HCT116 (cell line): ENCODE measurements at places on chromosomes 4 and X. TPM values are rescaled to one million over a fixed set of nuclear protein-coding genes. Genes with fewer than 3 reads are reported as not detected.

Gene FAT4
- 0.71 TPM for total RNA-seq

GRCh38 chrX:2536141-2536540, 35.4 kb upstream of the DHRSX start:
- H3K4me3 ChIP-seq, result no peak overlapping the region
- H3K27me3 ChIP-seq, result no peaks in the 10 kb centered on the region
- no peak overlapping the region for H3K27ac ChIP-seq
- H3K4me1 ChIP-seq, result no peaks in the 10 kb centered on the region; the same call in 1 of the 2 replicates
- no peaks in the 10 kb centered on the region for H3K36me3 ChIP-seq

DNA sequence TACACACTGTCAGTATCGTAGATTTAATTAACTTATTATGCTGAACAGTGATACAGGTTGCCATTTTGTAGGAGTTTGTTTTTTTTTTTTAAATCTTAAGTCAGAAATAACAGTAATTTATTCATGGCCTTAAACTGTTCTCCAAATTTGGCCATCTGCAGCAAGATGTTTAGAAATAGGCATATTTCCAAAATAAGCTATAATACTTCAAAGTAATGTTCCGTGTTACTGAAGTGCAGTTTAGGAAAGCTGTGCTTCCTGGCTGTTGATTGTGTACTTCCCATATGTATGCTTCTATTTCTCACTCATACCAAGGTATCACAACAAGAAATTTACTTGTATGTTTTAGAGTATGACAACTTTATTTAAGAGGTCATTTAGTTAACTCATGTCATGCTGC, 28.9 kb downstream of the CPEB2 start:
- H3K27me3 ChIP-seq, result no peaks in the 10 kb centered on the region
- no peak overlapping the region for H3K4me3 ChIP-seq
- DNase-seq, result no peak
- H3K27ac ChIP-seq, result no peak overlapping the region
- no peaks in the 10 kb centered on the region for H3K36me3 ChIP-seq

DNA sequence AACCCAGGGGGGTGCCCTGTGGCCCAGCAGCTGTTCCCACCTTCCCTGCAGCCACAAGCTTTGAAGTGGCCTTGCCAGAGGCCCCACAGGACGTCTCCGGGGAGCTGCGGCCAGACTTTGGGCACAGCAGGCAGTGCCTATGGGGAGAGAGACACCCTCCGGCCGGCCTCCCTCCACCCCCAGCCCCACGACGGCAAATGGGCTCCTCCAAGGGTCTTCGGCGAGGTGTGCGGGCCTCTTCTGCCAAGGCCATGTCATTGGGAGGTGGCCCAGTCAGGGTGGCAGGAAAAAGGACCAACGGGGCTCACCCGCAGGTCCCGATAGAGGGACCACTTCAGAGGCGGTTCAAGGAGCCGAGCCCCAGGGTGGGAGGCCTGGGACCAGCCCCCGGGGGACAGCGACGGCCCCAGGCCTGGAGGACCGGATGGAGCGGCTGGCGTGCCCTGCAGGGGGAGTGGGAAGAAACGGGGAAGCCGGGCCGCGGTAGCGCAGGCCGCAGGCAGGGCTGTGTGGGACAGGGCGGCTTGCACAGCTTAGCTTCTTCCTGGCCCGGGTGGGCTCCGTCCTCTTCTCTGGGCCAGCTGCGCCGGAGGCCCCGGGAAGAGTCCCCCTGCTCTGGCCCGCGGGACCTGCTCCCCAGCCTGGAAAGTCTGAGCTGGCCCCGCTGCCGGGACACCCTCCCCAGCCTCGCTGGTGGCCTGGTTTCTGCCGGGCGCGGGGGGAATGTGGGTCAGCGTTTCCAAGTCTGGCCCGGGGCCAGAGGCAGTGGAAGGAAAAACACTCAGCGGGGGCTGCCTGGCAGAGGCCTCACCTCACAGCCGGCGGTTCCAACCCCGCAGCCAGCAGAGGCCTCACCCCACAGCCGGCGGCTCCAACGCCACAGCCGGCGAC, 21.9 kb upstream of the SPON2 start:
- H3K36me3 ChIP-seq, result no peaks in the 10 kb centered on the region
- no peak overlapping the region for H3K4me3 ChIP-seq
- no peaks in the 10 kb centered on the region for H3K27me3 ChIP-seq
- no peak overlapping the region for H3K27ac ChIP-seq

DNA sequence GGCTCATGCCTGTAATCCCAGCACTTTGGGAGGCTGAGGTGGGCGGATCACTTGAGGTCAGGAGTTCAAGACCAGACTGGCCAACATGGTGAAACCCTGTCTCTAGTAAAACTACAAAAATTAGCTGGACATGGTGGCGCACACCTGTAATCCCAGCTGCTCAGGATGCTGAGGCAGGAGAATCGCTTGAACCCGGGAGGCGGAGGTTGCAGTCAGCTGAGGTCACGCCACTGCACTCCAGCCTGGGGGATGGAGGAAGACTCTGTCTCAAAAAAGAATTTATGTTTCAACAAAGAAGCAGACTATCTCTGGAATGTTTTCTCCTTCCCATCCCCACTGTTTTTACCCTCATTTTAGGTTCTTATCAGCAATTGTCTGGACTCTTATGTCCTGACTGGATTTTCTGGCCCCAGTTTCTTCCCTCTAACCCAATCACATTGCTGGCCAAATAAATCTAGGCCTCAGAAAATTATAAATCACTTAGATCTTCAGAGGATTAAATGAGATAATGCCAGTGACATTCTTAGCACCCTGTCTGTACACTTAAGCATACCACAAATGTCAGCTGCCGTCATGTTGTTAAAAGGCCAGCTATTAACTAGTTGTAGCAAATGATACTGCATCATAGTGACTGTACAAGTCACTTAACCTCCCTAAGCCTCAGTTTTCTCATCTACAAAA, 44.9 kb upstream of the PRSS48 start:
- H3K27ac ChIP-seq, result no peak overlapping the region
- no peak overlapping the region for H3K4me3 ChIP-seq
- peaks cover 10% of the 10 kb centered on the region for H3K4me1 ChIP-seq
- H3K36me3 ChIP-seq, result no peaks in the 10 kb centered on the region
- H3K27me3 ChIP-seq, result no peaks in the 10 kb centered on the region
- DNase-seq, result no peak

- no peaks in the 10 kb centered on the region for H3K36me3 ChIP-seq
- H3K27ac ChIP-seq, result no peak overlapping the region
- DNase-seq, result no peak
- no peak overlapping the region for H3K4me3 ChIP-seq
Observed at GRCh38 chrX:113892401-113892800, 691.5 kb upstream of the HTR2C start.

- no peak for DNase-seq
- H3K4me1 ChIP-seq, result peaks cover 4% of the 10 kb centered on the region
- no peak overlapping the region for H3K27ac ChIP-seq
Observed at GRCh38 chr4:169307576-169307975, 36.8 kb upstream of the SH3RF1 start.

DNA sequence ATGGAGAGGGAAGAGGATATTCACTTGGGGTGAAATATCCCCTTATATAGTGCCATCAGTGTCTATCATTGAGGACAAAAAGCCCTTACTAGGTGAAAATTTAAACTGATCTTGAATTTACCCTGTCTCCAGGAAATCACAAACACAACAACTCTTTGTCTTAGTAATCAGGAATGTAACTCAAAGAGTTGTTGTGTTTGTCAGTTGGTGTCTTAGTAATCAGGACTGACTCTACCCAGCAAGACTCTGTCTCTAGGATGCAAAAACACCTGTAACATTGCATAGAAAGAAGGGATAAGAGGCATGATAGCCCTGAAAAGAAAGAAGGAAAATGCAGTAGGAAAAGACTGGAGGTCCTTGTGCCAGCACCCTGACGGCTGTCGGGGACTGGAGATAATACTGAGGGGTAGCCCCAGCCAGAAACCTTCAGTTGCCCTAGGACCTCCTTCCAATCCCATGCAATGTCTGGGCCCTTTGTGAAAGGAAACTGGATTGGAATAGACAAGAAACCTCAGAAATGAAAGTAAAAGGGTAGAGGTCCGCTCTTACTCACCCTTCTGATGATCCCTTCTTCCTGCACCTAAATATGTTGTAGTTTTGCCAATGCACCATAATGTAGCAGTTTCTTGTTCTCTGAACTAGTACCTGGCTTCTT, 45.3 kb downstream of the HMGB2 start:
- no peaks in the 10 kb centered on the region for H3K4me1 ChIP-seq
- no peaks in the 10 kb centered on the region for H3K36me3 ChIP-seq
- no peak for DNase-seq
- H3K27ac ChIP-seq, result no peak overlapping the region

Gene CT45A2
- not detected for total RNA-seq

GRCh38 chr4:167452922-167453430, 218.7 kb upstream of the SPOCK3 start:
- no peaks in the 10 kb centered on the region for H3K27me3 ChIP-seq
- no peak overlapping the region for H3K27ac ChIP-seq
- no peaks in the 10 kb centered on the region for H3K4me1 ChIP-seq

Gene MOSPD2
- total RNA-seq, result 8.9 TPM

DNA sequence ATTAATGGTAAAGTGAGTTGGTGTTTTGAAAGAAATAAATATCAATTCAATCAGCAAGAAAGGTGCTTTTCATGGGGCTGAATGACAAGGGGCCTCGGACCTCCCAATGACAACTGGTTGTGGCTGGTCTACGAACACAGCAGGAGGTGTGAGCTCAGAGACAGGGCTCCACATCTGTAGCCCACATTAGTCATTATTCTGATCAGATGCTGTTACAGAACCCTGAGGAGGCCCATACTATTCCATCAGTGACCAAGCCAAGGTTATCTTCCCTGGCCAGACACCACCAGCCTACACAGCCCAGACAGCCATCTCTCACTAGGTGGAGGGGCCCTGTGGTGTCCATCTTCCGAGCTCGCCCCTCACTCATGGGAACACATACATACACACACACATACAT, 168.8 kb downstream of the SH3KBP1 start:
- no peak for DNase-seq
- no peaks in the 10 kb centered on the region for H3K36me3 ChIP-seq
- no peaks in the 10 kb centered on the region for H3K27me3 ChIP-seq
- no peaks in the 10 kb centered on the region for H3K4me1 ChIP-seq
- no peak overlapping the region for H3K4me3 ChIP-seq

Gene RAP2C
- total RNA-seq, result 19.9 TPM

DNA sequence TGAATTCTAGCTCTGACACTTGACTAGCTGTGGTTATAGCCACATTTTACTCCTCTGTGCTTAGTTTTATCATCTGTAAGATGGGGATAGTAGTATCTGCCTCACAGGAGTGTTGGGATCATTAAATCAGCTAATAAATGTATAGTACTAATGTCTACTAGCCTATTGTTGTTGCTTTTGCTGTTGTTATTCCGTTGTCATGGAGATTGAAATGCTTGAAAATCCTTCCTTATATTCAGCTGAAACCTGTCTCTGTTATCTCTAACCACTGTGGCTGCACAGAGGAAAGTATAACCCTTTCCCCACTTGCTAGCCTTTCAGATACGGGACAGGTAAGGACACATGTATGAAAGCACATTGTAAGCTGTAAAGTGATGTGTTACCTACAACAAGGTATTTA, 33.9 kb downstream of the CLCN5 start:
- no peak for DNase-seq
- no peak overlapping the region for H3K4me3 ChIP-seq
- no peaks in the 10 kb centered on the region for H3K36me3 ChIP-seq
- no peaks in the 10 kb centered on the region for H3K4me1 ChIP-seq

DNA sequence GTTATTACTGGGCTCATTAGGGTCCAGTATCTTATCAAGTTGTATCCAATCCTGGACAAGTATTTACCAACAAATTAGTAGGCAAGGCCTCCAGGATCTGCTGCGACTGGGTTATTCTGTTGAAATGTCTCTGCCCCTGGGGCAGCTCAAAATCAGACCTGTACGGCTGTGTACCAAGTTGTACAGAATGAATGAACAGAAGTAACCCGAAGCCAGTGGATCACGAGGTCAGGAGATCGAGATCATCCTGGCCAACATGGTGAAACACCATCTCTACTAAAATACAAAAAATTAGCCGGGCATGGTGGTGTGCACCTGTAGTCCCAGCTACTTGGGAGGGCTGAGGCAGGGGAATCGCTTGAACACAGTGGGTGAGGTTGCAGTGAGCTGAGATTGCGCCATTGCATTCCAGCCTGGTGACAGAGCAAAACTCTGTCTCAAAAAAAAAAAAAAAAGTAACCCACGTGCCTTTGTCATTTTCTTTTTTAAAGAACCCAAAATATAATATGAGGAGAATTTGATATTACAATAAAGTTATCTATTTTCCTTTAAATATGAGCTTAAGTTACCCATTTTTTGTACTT, 127.3 kb downstream of the CBR4 start:
- 0 out of 2 replicates have a peak, but pooled peaks cover 2% of the 10 kb centered on the region for H3K4me1 ChIP-seq
- DNase-seq, result no peak

- no peak overlapping the region for H3K27ac ChIP-seq
- peaks cover 10% of the 10 kb centered on the region for H3K4me1 ChIP-seq
- no peak for DNase-seq
- no peaks in the 10 kb centered on the region for H3K27me3 ChIP-seq
- no peaks in the 10 kb centered on the region for H3K36me3 ChIP-seq
Observed at GRCh38 chrX:475926-476723, 89.4 kb upstream of the PPP2R3B start.

Gene FSTL5
- not detected for total RNA-seq

DNA sequence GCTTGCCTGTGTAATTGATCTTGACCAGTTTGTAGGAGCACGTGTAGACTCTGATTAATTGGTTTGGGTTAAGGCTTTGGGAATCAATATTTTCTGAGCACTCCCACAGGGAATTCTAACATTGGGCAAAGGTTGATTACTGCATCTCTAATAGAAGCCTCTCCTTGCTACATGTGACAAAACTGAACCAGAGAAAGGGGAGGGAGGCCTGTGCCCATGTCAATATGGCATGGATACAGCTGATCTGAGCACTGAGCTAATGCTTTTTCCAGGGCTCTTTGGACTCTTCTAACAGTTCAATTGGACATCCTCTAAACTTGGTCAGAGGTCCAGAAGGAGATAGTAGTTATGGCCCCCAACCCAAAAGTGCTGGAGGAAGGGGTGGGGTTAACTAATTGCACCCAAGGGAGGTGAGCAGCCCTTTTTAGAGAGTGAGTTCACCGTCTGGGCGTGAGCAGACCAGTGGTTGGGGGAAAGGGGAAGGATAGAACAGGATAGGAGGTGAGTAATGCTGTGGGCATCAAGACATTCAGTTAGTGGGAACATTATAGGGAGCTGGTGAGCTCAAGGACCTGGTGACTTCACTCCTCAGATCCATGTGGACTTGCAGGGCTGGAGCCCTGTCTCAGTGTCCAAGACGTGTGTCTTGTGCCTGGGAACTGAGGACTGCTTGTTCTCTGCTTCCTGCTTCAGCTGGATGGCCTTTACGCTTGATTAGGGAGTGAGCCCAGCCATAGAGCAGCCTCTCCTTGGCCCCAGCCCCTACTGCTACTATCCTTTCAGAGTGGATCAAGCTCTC, 22.8 kb downstream of the MSN start:
- no peak overlapping the region for H3K4me3 ChIP-seq
- no peaks in the 10 kb centered on the region for H3K36me3 ChIP-seq
- H3K27ac ChIP-seq, result no peak overlapping the region
- no peak for DNase-seq

- no peak for DNase-seq
- no peaks in the 10 kb centered on the region for H3K27me3 ChIP-seq
- H3K4me1 ChIP-seq, result no peaks in the 10 kb centered on the region
- H3K36me3 ChIP-seq, result no peaks in the 10 kb centered on the region
- H3K27ac ChIP-seq, result no peak overlapping the region
- no peak overlapping the region for H3K4me3 ChIP-seq
Observed at GRCh38 chr4:57628004-57628403, 517.8 kb upstream of the IGFBP7 start.

Gene PRR32
- not detected for total RNA-seq

Gene TSPYL2
- total RNA-seq, result 19.2 TPM
